ENCODE measurements at places on chromosomes 6 and 20. TPM values are rescaled to one million over a fixed set of nuclear protein-coding genes. Genes with fewer than 3 reads are reported as not detected.

DNA sequence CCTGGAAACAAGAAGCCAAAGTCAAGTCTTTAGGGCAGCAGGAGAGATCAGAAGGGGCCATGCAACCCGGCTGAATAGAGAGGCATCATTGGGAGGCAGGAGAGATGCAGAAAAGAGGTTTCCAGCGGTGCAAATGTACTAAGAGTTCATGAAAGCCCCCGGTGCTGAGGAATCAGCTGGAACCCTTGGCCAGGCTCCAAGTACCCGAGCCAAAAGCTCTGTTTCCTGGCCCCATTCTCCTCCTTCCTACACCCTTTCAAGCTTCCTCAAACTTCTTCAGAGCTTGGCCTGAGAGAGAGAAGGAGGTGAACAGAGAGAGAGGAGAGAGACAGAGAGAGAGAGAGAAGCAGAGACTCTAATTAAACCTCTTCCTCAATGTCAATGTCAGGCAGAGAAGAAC, 433.5 kb downstream of the PRKN start:
- no peak for DNase-seq

DNA sequence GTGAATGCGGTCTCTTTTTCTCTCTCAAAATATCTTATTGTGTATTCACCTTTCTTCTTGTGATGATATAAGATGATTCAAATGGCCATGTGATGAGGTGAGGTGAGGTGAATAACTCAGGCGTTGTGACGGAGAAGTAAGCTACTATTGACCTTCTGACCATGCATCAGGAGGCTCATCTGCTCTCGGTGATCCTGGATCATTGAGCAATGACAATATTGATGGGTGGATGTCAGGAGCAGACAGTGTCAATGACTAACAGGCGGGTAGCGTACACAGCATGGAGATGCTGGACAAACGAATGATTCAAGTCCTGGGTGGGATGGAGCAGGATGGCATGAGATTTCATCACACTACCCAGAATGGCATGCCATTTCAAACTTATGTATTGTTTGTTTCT, 119.6 kb downstream of the PXDC1 start:
- no peak for DNase-seq

DNA sequence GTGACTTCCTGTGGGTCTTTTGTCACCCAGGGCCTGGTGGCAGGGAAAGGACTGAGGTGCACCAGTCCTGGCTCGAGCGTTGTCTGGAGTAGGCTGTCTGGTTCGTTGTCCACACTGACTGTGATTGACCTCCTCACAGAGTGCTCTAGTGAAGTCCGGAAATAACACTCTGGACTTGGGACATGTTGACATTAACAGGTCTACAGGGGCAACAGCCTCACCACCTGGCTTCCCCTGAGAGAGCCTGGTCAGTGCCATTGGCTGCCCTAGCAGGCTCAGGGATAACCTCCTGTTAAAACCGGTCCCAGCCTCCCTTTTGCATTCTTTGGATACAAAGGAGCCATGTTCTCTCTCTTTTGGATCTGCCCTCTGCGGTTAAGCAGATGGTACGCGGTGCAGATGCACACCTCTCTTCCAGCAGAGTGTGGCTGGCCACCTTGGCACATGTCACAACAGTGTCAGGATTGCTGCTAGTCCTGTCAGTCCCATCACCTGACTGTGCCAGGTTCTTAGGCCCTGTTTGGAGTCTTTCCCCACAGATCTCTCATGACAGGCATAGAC, 46.2 kb downstream of the CDS2 start:
- no peak for DNase-seq

GRCh38 chr20:8842525-8842924, 226.4 kb upstream of the PLCB4 start:
- DNase-seq = no peak

SAYSD1 gene
- polyA plus RNA-seq = 12.0 TPM

REPS1 gene
- polyA plus RNA-seq = 11.9 TPM

RBPJL gene
- not detected for polyA plus RNA-seq

ADGRG6 gene
- not detected for polyA plus RNA-seq

CCN6 gene
- polyA plus RNA-seq = not detected

PERP gene
- not detected for polyA plus RNA-seq
